IPS-NIHi11 (cell line): ENCODE measurements at places on chromosomes 5 and 9.

GRCh38 chr5:122704247-122705036, 70.4 kb upstream of the SNX2 start:
- DNase-seq, result peak; percentile 24

DNA sequence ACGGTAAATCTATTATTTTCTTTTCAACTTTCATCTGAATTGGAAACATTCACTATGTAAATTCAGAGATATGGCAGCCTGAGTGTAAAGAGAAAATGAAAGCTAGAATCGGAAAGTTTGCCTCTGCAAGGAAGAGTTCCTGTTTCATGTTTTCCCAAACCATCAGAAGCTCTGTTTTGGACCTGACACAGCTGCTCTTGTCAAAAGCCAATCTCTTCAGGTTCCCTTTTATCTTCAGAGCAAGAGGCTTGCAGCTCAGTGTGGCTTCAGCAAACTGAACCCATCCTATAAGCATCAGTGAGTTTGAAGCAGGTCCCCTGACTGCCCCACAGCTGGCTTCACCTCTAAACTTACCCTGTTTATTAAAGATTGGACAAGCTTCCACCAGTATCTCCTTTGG, 1099.7 kb downstream of the DTWD2 start:
- no peak for DNase-seq

GRCh38 chr9:78691542-78691941, 394.6 kb downstream of the PSAT1 start:
- no peak for DNase-seq

DNA sequence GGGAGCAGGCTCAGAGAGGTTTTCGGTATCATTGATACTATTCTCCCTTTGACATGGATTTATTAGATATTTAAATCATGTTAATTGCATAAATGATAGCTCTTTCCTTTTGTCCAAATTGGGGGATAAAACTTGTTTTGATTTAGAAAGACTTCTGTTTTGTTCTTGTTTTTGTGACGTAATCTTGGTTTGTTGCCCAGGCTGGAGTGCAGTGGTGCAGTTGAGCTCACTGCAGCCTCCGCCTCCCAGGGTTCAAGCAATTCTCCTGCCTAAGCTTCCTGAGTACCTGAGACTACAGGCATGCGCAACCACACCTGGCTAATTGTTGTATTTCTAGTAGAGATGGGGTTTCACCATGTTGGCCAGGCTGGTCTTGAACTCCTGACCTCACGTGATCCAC, 7.1 kb downstream of the MAT2B start:
- no peak for DNase-seq

DNA sequence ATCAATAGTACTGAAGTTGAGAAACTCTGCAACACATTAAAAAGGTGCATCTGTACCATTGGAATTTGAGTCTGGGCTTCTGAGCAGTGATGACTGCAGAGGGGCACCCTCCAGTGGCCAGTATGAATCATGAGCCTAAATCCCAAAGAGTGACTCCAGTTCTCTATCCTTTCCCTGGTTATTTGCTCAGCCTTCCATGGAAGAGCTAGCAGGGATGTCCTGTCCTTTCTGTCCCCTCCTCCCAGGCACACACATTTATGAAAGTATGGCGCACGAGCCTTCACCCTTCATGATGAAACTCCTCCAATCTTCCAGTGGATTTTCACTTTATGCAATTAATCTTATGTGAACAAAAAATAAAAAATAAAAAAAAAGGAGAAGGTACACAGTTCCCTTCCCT, 81.0 kb downstream of the ESM1 start:
- DNase-seq, result peak; percentile 63

- no peak for DNase-seq
Measured at GRCh38 chr9:120931231-120932085, 4.9 kb upstream of the TRAF1 start.

- no peak for DNase-seq
Measured at GRCh38 chr5:6803981-6804550, 90.8 kb downstream of the TENT4A start.
